ENCODE measurements at places on chromosomes 12 and 14. TPM values are rescaled to one million over a fixed set of nuclear protein-coding genes. Genes with fewer than 3 reads are reported as not detected.

The KCNH3 gene
- 1.7 TPM for total RNA-seq

The SCN8A gene
- total RNA-seq: 0.79 TPM

The PPP4R4 gene
- 9.5 TPM for total RNA-seq

The SOAT2 gene
- 2.2 TPM for total RNA-seq

GRCh38 chr12:65948320-65949008 lies 124.2 kb downstream of the HMGA2 start:
- DNase-seq: no peak
- H3K4me1 ChIP-seq: peaks cover 14% of the 10 kb centered on the region
- H3K27ac ChIP-seq: no peak overlapping the region
- no peak overlapping the region for H3K4me3 ChIP-seq
- peaks cover 38% of the 10 kb centered on the region for H3K27me3 ChIP-seq

DNA sequence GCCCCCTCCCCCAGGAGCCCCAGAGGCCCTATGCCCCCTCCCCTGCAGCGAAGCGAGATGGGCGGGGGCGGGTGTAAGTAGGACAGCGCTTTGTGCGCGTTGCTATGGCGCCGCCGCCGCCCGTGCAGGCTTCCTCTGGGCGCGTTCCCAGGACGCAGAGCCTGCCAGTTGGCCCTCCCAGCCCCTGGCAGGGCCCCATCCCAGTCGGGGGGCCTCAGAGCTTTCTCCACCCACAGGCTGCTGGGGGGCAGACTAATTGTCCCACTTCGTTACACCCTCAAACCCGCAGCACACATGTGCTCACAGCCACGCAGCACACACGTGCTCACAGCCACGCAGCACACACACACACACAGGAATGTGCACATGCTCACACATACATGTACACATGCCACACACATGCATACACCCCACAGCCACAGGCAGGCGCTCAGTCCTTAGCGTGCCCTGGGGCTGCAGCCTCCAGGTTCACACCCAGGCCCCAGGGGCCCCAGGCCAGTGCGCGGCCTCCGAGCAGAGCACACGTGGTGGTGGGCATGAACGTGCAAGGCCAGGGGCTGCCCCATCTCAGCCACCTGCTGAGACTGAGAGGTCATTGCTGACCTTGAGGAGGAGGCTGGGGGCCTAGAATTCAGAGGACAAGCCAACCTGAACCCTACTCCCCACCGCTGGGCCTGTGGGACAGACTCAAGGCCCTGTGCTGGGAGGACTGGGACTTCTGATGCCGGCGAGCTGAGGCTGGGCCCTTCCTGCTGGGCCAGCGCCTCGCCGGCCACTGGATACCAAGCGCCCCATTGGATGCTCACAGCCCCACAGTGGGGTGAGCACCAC lies 15.6 kb downstream of the TRMT61A start:
- no peaks in the 10 kb centered on the region for H3K36me3 ChIP-seq
- H3K27ac ChIP-seq: no peak overlapping the region
- no peak overlapping the region for H3K4me3 ChIP-seq
- no peaks in the 10 kb centered on the region for H3K27me3 ChIP-seq

GRCh38 chr14:100618318-100618693 lies 31.1 kb upstream of the BEGAIN start:
- DNase-seq: no peak
- peaks cover 18% of the 10 kb centered on the region for H3K4me1 ChIP-seq
- H3K36me3 ChIP-seq: no peaks in the 10 kb centered on the region
- H3K27ac ChIP-seq: no peak overlapping the region

GRCh38 chr14:87994974-87995373 lies 2.0 kb upstream of the GALC start:
- H3K4me3 ChIP-seq: peak overlapping the region; percentile 87
- peaks cover 6% of the 10 kb centered on the region for H3K36me3 ChIP-seq
- H3K4me1 ChIP-seq: peaks cover 87% of the 10 kb centered on the region
- no peaks in the 10 kb centered on the region for H3K27me3 ChIP-seq
- DNase-seq: peak; percentile 74

- no peak overlapping the region for H3K4me3 ChIP-seq
- DNase-seq: no peak
- H3K4me1 ChIP-seq: no peaks in the 10 kb centered on the region
- H3K36me3 ChIP-seq: no peaks in the 10 kb centered on the region
Observed at GRCh38 chr12:43824207-43824775, 11.6 kb upstream of the TMEM117 start.

GRCh38 chr14:60943637-60944032 lies 37.2 kb downstream of the TRMT5 start:
- H3K4me1 ChIP-seq: peaks cover 16% of the 10 kb centered on the region
- H3K27me3 ChIP-seq: no peaks in the 10 kb centered on the region
- H3K27ac ChIP-seq: no peak overlapping the region
- H3K4me3 ChIP-seq: no peak overlapping the region

DNA sequence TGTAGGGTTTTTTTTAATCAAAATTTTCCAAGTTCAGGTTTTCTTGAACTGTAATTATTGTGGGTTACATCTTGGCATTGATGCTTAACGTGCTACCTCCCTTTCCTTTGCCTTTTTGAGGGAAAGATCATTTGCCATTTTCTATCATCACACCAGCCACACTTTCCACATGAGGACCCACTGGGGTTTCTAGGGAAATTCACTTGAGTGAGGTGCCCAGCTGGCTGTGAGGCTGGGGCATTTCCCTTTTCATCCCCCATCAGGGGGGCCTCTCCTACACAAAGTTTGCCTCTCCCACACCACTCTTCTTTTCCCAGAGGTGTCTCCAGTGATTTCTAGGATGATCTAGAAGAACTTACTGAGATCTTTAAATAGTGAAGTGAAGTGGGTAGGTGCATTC lies 335.7 kb downstream of the BMP4 start:
- no peaks in the 10 kb centered on the region for H3K36me3 ChIP-seq
- no peaks in the 10 kb centered on the region for H3K27me3 ChIP-seq
- no peak overlapping the region for H3K27ac ChIP-seq
- H3K4me3 ChIP-seq: no peak overlapping the region
- DNase-seq: no peak
- H3K4me1 ChIP-seq: no peaks in the 10 kb centered on the region

DNA sequence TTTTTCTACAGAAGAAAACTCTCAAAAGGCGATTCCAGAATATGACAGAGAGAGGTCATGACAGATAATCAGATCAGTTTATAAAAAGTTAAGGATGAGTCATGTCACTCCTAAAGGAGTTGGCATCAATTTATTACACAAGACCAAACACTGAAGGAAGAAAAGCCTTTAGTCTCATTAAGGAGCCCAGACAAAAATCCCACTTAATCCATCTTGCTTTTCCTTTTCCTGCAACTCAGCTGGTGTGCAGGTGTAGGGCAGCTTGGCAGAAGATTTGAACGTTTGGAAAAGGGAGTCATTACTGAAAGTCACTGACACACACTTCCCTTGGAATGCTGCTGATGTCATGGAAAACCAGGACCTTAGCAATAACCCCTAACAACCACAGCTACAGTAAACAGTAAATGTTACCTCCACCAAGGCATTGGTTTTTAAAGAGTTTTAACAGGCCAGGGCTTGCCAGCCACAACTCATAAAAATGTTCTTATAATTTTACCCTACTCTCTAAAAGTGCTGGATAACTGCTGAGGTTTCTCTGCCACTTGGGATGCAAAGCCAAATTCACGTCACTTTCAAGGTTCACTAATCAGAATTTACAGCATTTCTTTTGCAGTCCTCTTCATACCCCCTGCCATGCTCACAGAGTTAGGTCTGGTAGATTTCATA lies 320.6 kb downstream of the RAD51B start:
- H3K27me3 ChIP-seq: no peaks in the 10 kb centered on the region
- H3K27ac ChIP-seq: no peak overlapping the region
- H3K4me3 ChIP-seq: no peak overlapping the region
- no peak for DNase-seq
- H3K36me3 ChIP-seq: no peaks in the 10 kb centered on the region

- H3K27ac ChIP-seq: no peak overlapping the region
- no peaks in the 10 kb centered on the region for H3K36me3 ChIP-seq
- H3K27me3 ChIP-seq: no peaks in the 10 kb centered on the region
- H3K4me1 ChIP-seq: no peaks in the 10 kb centered on the region
Observed at GRCh38 chr12:63079791-63080502, 71.1 kb downstream of the AVPR1A start.

DNA sequence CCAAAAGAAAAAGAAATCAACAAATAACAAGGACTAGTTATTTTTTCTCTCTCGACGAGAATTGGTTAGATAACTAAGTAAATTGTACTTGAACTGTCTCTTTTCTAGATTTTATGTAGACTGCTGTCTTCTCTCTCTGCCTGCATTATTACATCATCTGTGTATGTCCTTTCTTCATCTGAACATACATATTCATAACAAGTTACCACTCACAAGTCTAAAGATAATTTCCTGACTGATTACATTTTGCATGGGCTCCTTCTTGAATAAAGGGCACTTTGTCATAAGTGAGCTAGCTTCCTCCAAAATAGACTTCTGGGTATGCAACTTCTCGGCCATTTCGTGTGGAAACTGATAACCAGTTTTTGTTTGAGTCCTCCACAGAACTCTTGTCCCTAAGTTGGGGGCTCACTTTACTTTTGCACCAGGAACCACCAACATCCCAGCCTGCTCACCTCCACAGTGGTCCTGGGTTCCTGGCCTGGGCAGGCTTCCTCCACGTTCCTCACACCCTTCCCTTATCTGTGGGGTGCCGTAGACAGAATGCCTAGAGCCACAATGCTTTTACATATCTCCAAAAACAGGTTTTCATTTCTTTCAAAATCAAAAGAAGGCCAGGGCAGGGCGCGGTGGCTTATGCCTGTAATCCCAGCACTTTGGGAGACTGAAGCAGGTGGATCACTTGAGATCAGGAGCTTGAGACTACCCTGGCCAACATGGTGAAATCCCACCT lies 6.2 kb upstream of the DDX47 start:
- H3K4me1 ChIP-seq: peaks cover 59% of the 10 kb centered on the region
- peak overlapping the region; percentile 41 for H3K4me3 ChIP-seq
- no peak for DNase-seq
- no peaks in the 10 kb centered on the region for H3K36me3 ChIP-seq

GRCh38 chr12:113422030-113422885 lies at the start of gene SDSL:
SDSL (plus strand) TSS chr12:113422380; CDS start chr12:113427983, 5,603 bp downstream.
- DNase-seq: peak; percentile 55
- H3K36me3 ChIP-seq: no peaks in the 10 kb centered on the region
- peak within 1 kb of the TSS; percentile 77 for H3K4me3 ChIP-seq
- peak within 1 kb of the TSS; percentile 82 for H3K27ac ChIP-seq
